ENCODE measurements at places on chromosomes 12 and 14. TPM values are rescaled to one million over a fixed set of nuclear protein-coding genes. Genes with fewer than 3 reads are reported as not detected.
A peak's percentile ranks its signal among the peaks of the same experiment; 100 is the strongest.

PPTC7 gene
- polyA plus RNA-seq: 16.5 TPM

GRCh38 chr14:72420749-72421474 is 473.0 kb downstream of the DPF3 start:
- peak; percentile 74 for DNase-seq

C14orf119 gene
- 57.4 TPM for polyA plus RNA-seq

DNA sequence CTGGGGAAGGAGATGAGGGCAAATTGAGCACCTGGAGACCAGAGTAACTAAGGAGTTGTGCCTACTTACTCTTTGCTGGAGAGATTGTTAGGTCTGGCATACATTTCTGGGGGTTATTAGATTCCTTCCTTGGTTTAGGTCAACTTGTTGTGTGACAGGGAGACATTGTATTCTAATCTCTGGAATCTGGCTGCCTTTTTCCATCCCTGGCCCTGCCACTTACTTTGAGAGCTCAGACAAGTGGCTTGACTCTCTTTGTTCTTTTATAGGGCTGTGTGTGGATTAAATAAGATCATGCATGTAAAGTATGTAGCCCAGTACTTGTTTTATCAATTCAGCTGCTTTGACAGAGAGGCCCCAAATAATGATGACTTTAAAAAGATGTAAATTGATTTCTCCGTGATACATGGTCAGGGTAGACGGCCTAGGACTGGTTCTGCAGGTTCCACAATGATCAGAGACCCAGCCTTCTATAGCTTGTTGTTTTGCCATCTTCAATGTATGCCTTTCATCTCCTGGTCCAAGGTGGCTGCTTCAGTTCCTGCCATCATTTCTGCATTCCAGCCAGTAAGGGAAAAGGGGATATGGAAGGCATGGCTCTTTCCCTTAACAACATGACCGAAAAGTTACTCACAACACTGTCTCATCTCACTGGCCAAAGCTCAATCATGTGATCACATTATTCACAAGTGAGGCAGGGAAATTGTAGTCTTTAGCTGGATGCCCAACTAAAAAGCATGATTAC is 72.6 kb downstream of the CHST11 start:
- DNase-seq: no peak

- no peak for DNase-seq
Observed at GRCh38 chr14:33674927-33675326, 275.9 kb downstream of the EGLN3 start.

DNA sequence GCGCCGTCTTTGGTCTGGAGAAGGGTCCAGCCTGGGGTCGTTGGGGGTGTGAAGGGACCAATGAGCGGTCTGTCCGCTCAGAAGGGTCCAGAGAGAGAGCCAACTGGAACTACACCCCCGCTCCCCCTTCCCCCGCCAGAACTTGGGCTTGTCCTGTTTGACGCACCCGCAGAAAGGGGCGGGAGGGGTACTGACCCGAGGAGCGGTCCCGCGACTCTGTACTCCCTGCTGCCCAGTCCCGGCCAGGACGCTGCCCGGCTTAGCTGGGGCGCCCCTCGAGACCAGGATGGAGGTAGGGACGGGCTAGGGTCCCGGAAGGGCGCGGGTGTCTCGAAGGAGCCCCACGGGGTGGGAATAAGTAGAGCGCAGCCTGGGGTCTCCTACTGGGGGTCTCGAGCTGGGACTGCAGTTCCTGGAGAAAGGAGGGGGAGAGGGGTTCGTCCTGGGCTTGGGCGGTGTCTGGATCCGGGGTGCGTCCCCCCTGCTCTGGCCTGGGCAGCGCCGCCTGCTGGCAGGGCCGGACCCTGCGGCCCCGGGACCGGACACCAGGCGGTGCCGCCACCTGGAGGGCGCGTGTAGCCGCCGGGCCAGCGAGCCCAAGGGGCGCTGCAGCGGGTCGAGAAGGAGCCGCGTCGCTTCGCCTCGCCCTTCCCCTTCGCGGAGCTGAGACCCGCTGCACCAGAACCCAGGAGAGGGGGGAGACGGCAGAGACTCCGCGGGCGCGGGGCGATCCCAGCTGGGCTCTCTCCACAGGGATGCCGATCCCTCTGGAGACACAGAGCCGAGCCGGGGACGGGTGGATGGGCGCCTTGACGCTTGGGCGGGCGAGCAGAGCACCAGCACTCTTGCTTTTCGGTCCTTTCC is 3.8 kb upstream of the CACNB3 start:
- DNase-seq: peak; percentile 67

GRCh38 chr12:55993230-55993853 is 3.7 kb upstream of the SUOX start:
- DNase-seq: no peak

- no peak for DNase-seq
Observed at GRCh38 chr12:95126736-95127135, 53.3 kb upstream of the NR2C1 start.

Measured in right lung (tissue), 10 donors.